ENCODE measurements at places on chromosomes 2 and 18.

- H3K27me3 ChIP-seq: peaks cover 7% of the 10 kb centered on the region
- DNase-seq: no peak
- no peak overlapping the region for H3K4me3 ChIP-seq
- H3K36me3 ChIP-seq: no peaks in the 10 kb centered on the region
- H3K4me1 ChIP-seq: no peaks in the 10 kb centered on the region
- H3K27ac ChIP-seq: no peak overlapping the region
Observed at GRCh38 chr2:26721115-26722032, 28.9 kb downstream of the KCNK3 start.

GRCh38 chr2:183063083-183063482, 15.5 kb upstream of the DUSP19 start:
- H3K27me3 ChIP-seq: peaks cover 20% of the 10 kb centered on the region
- H3K4me3 ChIP-seq: no peak overlapping the region
- no peak overlapping the region for H3K27ac ChIP-seq
- no peak for DNase-seq

- H3K36me3 ChIP-seq: peaks cover 47% of the 10 kb centered on the region
- peak overlapping the region; percentile 93 for H3K27ac ChIP-seq
- H3K4me3 ChIP-seq: peak overlapping the region; percentile 95
- DNase-seq: peak; percentile 55
Observed at GRCh38 chr2:197306696-197307040, 3.9 kb downstream of the ANKRD44 start.

DNA sequence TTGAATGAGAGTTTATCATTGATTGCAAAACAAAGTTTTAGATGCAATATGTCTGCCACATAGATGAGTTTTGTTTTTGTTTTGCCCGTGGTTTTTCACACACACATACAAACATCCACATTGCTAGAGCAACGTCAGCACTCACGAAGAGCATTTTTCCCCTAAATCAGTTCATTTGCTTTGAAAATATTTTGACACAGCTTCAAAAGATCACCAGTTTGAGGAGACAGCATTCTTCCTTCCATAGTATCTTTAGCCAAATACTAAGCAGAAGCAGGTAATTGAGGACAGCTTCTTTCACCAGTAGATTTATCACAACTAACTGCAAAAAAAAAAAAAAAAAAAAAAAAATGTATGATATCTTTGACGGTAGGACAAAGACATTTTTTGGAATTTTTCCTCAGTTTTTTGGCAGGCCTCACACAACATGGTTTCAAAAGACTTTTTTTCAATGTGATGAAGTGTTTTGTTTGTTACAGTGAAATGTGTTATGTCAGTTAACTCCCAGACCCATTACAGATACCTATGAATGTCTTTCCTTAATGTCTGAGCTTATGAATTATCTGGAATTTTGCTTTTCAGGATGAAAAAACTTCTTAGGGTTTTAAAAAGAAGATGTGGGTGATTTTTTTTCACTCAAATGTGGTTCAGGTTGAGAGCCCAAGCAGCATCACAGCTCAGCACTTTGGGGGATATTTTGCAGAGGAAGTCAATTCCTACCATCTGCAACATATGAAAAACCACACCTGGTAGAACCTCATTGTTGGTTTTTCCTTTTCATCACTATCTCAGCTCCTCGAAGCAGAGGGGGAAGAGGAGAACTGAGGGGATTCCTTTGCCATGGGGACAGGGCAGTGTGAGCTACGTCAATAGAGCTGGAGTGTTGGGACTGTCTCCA, 31.6 kb downstream of the AOX1 start:
- H3K27me3 ChIP-seq: no peaks in the 10 kb centered on the region
- H3K27ac ChIP-seq: no peak overlapping the region
- H3K4me1 ChIP-seq: peaks cover 10% of the 10 kb centered on the region
- no peak for DNase-seq
- no peak overlapping the region for H3K4me3 ChIP-seq
- no peaks in the 10 kb centered on the region for H3K36me3 ChIP-seq

DNA sequence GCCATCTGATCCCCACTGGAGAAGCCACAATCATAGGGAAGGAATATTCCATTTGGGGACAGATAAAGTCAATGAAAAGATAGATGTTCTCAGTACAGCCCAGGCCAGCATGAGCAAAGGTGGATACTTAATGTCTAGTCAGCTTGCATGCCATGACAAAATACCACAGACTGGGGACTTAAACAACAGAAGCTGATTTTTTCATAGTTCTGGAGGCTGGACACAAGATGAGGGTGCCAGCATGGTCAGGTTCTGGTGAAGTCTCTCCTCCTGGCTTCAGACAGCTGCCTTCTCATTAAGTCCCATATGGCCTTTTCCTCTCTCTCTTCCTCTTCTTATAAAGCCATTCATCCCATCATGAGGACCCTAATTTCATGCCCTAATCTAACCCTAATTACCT, 116.1 kb upstream of the CYP1B1 start:
- no peaks in the 10 kb centered on the region for H3K36me3 ChIP-seq
- H3K27me3 ChIP-seq: peaks cover 4% of the 10 kb centered on the region
- peaks cover 23% of the 10 kb centered on the region for H3K4me1 ChIP-seq
- no peak overlapping the region for H3K4me3 ChIP-seq
- no peak for DNase-seq

DNA sequence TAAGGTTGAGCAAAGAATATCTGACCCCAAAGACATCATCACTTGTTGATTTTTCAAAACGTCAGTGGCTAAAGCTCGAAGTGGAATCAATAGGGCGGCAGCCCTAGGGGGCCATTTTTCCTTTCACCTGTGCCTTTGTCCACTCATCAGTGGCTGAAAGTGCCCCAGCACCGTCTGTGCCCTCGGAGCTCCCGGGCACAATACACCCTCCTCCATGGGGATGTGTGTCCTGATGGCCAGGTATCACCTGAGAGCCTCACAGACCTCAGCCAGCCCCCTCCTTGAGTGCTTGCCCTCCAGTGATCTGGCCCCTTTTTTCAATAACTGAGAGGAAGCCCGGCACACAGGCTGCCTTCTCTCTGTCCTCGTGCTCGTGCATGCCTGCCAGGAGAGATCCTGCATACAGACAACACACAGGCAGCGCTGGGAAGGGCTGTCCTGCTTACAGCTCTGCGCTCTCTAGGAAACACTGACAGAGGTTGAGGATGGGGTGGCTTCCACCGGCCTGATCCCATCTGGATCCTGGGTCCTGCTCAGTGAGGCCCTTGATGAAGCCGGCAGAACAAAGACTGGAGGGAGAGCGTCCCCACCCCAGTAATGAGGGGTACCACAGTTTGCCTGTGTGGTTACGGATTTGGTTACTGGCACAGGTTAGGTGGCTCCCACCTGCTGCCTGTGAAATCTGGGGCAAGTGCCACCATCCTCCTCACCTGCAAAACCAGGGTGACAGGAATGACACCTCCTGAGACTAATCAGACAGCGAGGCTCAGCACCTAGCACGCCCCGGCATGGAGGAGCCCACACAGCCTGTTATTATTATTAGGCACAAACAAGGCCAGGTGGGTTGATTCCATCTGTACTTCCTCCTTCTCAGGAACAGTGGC, 197.5 kb upstream of the RAB6C start:
- no peak overlapping the region for H3K27ac ChIP-seq
- H3K36me3 ChIP-seq: no peaks in the 10 kb centered on the region
- H3K4me3 ChIP-seq: no peak overlapping the region
- H3K4me1 ChIP-seq: no peaks in the 10 kb centered on the region

DNA sequence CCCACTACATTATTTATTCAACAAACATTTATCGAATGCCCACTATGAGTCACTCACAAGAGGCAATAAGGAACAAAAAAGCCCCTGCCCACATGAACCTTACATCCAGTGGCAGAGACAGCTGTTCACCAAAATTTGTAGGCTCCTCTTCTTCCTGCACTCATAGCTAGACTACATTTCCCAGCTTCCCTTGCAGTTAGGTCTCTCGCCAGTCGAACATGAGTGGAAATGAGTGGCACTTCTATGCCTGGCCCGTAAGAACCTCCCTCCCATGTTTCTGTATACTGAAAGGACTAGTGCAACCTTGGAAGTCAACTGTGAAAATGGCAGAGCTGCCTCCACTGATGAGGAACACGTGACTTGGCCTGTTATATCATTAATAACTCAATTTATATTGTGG, 19.4 kb upstream of the NCOA1 start:
- no peak for DNase-seq
- no peak overlapping the region for H3K27ac ChIP-seq
- no peaks in the 10 kb centered on the region for H3K4me1 ChIP-seq
- no peaks in the 10 kb centered on the region for H3K27me3 ChIP-seq

DNA sequence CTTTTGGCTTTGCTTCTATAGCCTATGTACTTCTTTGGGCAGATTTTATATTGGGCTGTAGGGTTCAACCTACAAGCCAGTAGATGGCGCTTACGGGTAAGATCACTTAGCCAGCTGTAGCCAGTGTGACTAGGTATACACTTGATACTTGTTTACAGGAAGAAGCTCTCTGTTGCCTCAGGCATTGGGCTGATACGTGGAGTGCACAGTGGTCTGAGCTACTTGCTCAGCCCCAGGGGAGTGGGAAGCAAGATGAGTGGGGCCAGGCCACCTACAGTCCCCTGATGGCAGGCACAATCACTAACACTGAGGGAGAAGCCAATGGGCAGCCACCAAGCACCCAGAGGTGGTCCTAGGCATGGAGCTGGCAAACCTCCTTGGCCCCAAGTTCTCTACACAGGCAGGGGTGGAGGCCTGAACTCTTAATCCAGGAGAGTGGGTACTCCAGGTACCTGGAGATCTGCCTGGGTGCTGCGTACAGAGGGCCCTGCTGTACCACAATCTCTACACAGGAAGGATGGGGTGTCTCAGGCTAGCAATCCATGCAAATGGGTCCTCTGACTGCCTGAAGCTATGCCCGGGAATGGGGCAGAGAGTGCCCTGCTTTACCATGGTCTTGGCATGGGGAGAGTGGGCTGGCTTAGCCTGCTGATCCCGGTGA, 122.2 kb downstream of the NCOA1 start:
- H3K36me3 ChIP-seq: no peaks in the 10 kb centered on the region
- peak; percentile 56 for DNase-seq
- no peak overlapping the region for H3K4me3 ChIP-seq

DNA sequence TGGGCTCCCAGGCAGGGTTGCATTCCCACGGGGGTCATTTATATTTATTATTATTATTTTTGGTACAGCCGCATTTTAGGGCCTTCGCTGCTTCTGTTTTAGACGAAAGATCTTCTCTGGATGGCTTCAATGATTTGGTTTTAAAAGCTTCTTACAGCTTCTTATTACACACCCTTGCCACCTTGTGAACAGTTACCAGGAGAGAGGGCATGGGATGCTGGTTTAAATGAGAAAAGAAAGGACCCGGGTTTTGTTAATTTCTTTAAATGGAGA, 1.7 kb downstream of the SH3RF3 start:
- H3K4me3 ChIP-seq: no peak overlapping the region
- H3K27ac ChIP-seq: no peak overlapping the region
- no peaks in the 10 kb centered on the region for H3K36me3 ChIP-seq
- DNase-seq: no peak
- H3K27me3 ChIP-seq: peaks cover 71% of the 10 kb centered on the region
- H3K4me1 ChIP-seq: peaks cover 22% of the 10 kb centered on the region

DNA sequence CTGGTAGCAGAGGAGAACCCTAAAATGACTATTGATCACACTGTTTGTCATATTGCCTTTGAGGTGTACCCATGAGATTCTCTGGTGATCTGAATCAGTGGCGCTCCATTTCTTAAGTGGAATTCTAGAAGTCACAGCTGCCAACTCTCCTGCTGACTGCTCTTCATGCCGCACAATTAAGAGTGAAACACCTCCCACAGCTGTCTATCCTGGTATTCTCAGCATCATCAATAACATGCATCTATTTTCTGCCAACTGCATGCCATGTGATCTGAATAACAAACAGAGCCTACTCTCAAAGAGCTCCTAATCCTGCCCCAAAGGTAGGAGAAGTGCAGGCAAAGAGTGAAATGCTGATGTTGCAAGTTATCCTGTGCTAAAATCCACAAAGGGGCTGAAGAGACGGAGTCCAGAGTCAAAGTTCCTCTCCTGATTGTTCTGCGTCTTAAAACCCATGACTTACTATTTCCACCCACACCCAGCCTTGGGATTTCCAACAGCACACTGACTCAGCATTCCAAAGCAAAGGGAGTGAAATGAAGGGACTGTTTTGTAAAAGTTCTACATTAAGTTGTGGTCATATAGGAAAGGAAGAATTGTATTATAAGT, 13.7 kb upstream of the DAPL1 start:
- H3K4me3 ChIP-seq: no peak overlapping the region
- no peaks in the 10 kb centered on the region for H3K4me1 ChIP-seq
- no peaks in the 10 kb centered on the region for H3K36me3 ChIP-seq
- DNase-seq: no peak
- H3K27me3 ChIP-seq: no peaks in the 10 kb centered on the region

- H3K36me3 ChIP-seq: no peaks in the 10 kb centered on the region
- H3K27ac ChIP-seq: no peak overlapping the region
- no peaks in the 10 kb centered on the region for H3K4me1 ChIP-seq
- no peak for DNase-seq
- H3K4me3 ChIP-seq: no peak overlapping the region
Observed at GRCh38 chr2:219919506-219919905, 292.1 kb downstream of the SLC4A3 start.

GRCh38 chr2:145043399-145043834, 523.5 kb upstream of the ZEB2 start:
- H3K36me3 ChIP-seq: no peaks in the 10 kb centered on the region
- H3K27ac ChIP-seq: no peak overlapping the region
- no peaks in the 10 kb centered on the region for H3K4me1 ChIP-seq
- H3K27me3 ChIP-seq: no peaks in the 10 kb centered on the region
